ENCODE measurements at places on chromosomes 11 and 22. TPM values are rescaled to one million over a fixed set of nuclear protein-coding genes. Genes with fewer than 3 reads are reported as not detected.

The LMO2 gene
- polyA plus RNA-seq: 8.5 TPM

The MYBPC3 gene
- 5.4 TPM for polyA plus RNA-seq

The CHRNA10 gene
- 2.7 TPM for polyA plus RNA-seq

The OR52H1 gene
- polyA plus RNA-seq: not detected

The DCPS gene
- 19.2 TPM for polyA plus RNA-seq

The FOSL1 gene
- polyA plus RNA-seq: 1.4 TPM

The OR2D2 gene
- not detected for polyA plus RNA-seq

The AIFM3 gene
- 6.8 TPM for polyA plus RNA-seq

The ATG16L2 gene
- polyA plus RNA-seq: 43.2 TPM

The LGALS12 gene
- 5.5 TPM for polyA plus RNA-seq

The ANO9 gene
- 162 TPM for polyA plus RNA-seq

The MB gene
- polyA plus RNA-seq: 1.9 TPM

The PRRG4 gene
- polyA plus RNA-seq: 5.1 TPM

The LRRC10B gene
- 0.53 TPM for polyA plus RNA-seq

The GLB1L3 gene
- not detected for polyA plus RNA-seq

The PGR gene
- not detected for polyA plus RNA-seq

The BATF2 gene
- 22.7 TPM for polyA plus RNA-seq

The CREB3L1 gene
- polyA plus RNA-seq: 15.7 TPM

The RGL4 gene
- polyA plus RNA-seq: 3.8 TPM

The MPZL2 gene
- polyA plus RNA-seq: 44.2 TPM

The UBE2L6 gene
- polyA plus RNA-seq: 72.3 TPM

The MAPK8IP2 gene
- polyA plus RNA-seq: 3.5 TPM

The C22orf42 gene
- polyA plus RNA-seq: not detected

The EMID1 gene
- 131 TPM for polyA plus RNA-seq

The JHY gene
- polyA plus RNA-seq: 1.8 TPM

The CD3D gene
- 7.1 TPM for polyA plus RNA-seq

The SLC29A2 gene
- polyA plus RNA-seq: 16.2 TPM

The TRIM49 gene
- polyA plus RNA-seq: not detected

The IGSF22 gene
- polyA plus RNA-seq: 0.27 TPM

The ARRB1 gene
- 41.5 TPM for polyA plus RNA-seq

The CABP7 gene
- 0.89 TPM for polyA plus RNA-seq

The IL10RA gene
- 7.9 TPM for polyA plus RNA-seq

The MIEF1 gene
- polyA plus RNA-seq: 15.4 TPM

The TMPRSS13 gene
- not detected for polyA plus RNA-seq

The ST3GAL4 gene
- polyA plus RNA-seq: 2.2 TPM

The SAA4 gene
- not detected for polyA plus RNA-seq

The POU2AF1 gene
- 9.2 TPM for polyA plus RNA-seq

The CHADL gene
- polyA plus RNA-seq: 2.3 TPM

The H19 gene
- polyA plus RNA-seq: 33.2 TPM

The RAB38 gene
- polyA plus RNA-seq: 1.1 TPM

The SLC22A6 gene
- not detected for polyA plus RNA-seq

The PATE3 gene
- not detected for polyA plus RNA-seq

The CASP5 gene
- polyA plus RNA-seq: 4.7 TPM
